ENCODE measurements at places on chromosomes 4 and X.

- DNase-seq: no peak
Observed at GRCh38 chr4:82773057-82773456, 25.5 kb downstream of the SCD5 start.

DNA sequence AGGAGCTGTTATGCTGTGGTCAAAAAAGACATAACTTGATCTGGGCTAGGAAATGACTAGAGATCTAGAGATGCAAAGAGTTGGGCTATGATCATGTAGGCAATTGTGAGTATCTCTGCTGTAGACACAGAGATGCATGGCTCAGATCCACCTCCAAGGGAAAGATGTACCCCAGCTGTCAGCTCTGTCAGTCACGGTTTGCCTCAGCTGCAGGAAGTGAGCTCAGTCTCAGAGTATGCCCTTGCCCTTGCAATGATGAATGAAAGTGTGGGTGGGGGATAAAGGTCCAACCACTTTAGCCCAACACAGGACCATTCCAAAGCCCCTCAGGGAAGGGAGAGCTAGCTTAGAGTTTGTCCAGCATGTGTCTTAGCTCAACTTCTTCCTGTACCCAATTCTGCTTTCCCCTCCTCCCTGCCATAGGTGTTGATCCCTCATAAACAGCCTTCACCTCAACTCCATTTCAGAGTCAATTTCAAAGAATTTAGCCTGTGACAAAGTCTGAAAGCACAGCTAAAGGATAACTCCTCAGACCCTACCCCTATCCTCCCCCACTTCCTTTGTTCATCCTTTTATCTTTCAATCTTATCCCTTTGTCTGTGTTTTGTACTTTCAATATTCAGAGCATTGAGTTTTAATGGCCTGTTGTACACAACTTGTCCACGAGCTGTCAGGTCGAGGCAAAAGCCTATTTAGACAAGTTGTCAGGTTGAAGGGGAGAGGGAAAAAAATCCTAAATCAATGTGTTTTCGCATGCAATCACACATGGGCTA, 90.6 kb downstream of the MID1IP1 start:
- DNase-seq: no peak

DNA sequence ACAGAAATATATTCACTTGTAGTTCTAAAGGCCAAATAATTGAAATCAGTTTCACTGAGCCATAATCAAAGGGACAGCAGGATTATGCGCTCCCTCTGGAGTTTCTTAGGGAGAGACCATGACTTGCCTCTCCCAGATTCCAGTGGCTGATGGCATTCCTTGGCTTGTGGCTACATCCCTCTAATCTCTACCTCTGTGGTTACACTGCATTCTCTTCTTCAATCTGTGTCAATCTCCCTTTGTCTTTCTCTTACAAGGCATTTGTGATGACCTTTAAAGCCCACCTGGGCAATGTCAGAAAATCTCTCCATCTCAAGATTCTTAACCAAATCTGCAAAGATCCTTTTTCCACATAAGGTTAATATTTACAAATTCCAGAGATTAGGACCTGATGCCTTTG, 260.2 kb downstream of the UNC5C start:
- DNase-seq: no peak

GRCh38 chr4:185437809-185438208, 12.0 kb upstream of the UFSP2 start:
- DNase-seq: no peak

GRCh38 chr4:104649631-104650030, 154.9 kb upstream of the CXXC4 start:
- no peak for DNase-seq

DNA sequence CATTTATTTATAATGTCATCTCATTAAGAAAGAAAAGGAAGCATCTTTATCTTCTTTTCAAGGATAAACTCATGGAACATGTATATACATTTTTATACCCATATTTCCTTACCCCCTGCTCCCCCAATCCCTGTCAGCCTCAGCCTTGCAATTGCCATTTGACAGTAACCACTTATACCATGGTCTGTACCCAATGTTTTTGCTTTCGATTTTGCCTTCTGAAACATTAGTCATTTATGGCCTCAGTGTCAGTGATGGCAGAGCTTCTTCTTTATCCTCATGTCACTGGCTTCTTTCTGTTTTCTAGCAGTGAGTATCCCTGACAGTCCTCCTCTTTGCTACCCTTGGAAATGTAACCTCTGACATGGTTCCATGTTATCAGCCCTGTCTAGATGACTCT, 228.4 kb downstream of the SPRY1 start:
- no peak for DNase-seq

DNA sequence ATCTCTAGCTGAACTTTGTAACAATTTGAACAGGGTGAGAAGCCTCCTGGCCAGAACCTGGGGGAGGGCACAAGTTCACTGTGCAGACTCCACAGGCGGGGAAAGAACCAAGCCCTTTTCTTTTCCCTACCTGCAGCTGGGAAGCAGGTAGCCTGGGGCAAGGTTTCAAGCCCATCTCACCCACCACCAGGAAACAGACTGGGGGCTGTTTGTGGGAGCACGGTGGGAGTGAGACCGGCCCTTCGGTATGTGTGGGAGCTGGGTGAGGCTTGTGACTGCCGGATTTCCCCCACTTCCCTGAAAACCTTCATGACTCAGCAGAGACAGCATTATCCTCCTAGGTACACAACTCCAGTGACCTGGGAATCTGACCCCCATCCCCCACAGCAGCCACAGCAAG, 211.7 kb downstream of the ZNF674 start:
- DNase-seq: no peak

DNA sequence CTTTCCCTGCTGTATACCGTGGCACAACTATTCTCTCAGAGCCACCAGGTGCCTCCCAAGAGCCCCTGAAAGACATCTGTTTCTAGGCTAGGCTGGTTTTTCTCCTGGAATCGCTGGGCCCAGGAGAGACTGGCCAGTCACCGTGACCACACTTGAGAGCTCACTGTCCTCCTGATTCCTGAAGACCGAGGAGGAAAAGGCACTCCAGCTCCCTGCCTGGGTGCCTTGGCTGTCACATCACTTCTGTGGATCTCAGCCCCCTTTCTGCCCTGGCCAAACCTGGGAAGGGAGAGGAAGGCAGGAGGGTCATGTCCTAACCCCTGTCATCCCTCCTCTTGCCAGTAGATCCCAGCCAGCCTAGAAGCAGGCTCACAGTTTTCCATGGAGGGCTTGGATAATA, 54.7 kb upstream of the LAS1L start:
- DNase-seq: no peak

DNA sequence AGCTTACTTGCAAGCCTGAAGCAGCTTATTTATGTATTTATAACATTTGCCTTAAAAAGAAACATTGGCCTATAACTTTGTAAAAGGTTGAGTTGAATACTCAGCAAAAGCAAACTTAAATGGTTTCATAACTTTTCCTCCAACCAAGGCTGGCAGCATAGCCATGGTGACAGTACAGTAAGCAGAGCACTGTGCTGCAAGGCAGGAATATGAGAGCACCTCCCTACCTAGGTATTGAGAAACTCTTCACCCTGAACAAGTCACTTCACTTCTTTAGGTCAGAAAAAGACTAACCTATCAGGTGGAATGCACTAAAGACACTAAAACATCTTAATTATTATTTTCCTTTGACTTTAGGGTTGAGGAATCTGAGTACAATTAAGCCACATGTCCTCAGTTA, 63.9 kb upstream of the GYPA start:
- no peak for DNase-seq

DNA sequence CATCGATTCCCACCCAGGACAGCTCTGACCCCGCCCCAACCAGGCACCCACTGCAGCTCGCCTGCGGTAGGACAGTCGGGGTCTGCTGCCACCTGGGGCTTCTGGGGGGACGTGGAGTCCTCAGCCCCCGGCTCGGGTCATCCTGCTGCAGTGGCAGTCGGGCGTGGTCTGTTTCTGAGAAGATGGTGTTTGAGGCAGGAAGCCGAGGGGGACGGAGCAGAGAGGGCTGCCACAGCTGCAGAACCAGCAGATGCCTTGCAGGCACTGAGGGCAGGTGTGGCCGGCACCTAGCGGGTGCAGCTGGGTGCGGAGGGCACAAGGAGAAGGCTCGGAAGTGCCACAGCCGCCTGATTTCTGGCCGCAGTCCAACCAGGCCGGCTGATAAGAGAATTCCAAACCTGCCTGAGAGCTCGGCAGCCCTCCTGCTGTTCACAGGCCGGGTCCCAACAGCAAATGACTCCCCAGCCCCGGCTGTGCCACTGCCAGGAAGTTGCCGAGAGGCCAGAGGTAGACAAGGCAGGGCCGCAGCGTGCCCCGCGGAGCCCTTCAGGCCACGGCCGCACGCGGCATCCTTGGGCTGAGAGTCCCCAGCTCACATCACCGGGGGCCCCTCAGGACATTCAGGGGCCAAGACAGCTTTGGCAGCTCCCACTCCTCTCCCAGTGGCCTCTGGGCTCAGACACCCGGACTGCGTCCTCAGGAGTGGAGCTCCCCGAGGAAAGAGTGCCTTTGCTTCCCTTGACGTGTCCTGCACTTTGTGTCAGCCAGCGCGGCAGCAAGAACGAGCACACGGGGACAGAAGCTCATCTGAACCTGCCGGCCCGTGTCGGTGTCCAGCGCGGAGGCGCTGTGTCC, 9.4 kb upstream of the CPLX1 start:
- no peak for DNase-seq

DNA sequence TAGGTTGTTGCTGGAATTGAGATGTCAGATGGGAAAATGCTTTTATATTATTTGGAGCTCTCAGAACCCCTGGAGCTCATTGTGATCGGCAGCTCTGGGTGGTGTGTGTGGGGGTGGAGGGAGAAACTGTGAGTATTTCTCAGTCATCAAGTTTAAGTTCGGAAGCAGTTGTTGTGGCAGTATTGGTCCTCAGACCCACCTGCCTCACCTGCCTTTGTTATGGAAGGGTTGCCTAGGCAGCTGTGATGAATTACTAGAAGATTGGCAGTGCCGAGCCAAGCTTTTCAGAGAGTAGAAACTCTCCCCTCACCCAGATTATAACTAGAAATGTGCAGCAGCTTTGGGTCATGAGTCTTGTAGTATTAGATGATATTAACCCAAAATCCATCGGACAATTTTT, 9.5 kb downstream of the IGSF1 start:
- DNase-seq: no peak

GRCh38 chr4:75849461-75849860, 52.8 kb downstream of the PPEF2 start:
- DNase-seq: no peak

DNA sequence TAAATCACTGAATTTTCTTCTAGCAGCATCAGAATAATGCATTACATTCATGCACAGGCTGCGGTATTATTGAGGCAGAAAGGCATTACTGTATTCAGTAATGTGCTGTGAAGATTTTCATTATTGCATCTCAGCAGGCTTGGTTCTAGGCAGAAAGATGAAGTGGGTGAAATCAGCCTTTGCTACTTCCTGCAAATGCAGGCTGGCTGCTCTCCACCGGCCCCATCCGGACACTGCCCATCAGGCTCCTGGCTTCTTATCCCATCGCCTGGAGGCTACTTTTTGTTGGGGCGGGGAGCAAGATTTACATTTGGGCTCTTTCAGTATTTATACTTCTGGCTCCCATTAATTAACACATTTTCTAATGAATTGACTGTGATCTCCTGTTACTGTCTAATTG, 117.8 kb downstream of the FRAS1 start:
- no peak for DNase-seq

- no peak for DNase-seq
Observed at GRCh38 chr4:94339779-94340178, 2.9 kb downstream of the HPGDS start.

GRCh38 chr4:146840731-146841130, 104.9 kb downstream of the TTC29 start:
- DNase-seq: no peak

DNA sequence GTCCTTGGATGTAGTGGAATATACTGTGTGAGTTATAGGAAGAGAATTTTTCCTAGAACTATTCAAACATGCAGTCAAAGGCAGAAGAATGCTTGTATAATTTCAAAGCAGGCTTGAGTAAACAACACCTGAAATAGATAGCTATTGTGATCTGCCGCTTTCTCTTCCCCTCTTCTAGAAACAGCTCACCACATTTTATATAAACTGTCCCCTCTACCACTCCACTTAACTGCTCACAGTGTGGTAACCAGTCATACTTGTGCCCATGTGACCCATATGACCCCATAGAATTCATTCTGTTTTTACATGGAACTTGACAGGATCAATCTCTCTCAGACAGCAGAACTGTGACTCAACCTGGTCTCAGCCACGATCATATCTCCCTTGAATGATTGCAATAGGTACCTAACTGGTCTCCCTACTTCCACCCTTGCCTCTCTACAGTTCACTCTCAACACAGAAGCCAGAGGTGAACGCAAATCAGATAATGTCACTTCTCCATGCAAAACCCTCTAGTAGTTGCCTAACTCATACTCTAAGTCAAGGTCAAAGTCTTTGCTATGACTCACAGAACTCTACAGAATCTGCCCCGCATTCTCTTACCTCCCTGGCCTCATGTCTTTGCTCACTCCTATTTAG, 85.6 kb upstream of the EFHC2 start:
- no peak for DNase-seq

DNA sequence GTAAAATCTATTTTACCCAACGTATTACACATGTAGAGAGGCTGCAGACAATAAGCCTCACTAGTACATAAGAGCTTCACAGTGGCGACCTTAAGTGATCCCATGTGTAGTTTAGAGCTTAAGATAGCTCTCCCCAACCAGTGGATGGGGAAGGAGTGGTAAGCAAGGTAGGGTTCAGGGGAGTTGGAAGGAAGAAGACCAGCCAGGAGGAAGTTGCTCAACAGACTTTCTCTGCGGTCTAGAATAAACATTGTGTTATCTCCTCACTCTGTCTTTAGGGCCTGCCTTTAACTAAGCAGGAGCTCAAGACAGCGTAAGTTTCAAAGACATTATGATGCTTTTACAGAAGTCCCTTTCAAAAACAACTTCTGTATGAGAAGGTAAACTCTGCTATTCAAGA, 16.8 kb downstream of the MEPE start:
- no peak for DNase-seq

DNA sequence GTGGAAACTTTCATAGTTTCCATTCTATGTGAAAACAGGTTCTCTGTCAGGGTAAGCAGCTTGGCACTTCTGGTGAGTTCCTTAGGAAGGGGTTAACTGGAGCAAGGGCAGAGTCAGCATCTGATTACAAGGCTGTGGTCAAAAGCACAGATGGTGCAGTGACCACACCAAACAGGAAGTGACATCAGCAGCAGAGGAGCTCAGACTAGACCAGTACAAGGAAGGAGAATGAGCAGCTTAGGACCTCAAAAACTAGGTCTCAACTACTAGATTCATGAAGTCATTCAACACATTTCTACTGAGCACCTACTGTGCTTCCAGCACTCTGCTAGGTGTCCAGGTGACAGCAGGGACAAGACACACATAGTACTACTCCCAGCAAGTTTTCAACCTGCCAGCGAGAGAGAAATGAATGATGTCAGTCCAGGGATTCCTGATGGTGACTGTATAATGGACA, 130.2 kb downstream of the AMELX start:
- DNase-seq: no peak

DNA sequence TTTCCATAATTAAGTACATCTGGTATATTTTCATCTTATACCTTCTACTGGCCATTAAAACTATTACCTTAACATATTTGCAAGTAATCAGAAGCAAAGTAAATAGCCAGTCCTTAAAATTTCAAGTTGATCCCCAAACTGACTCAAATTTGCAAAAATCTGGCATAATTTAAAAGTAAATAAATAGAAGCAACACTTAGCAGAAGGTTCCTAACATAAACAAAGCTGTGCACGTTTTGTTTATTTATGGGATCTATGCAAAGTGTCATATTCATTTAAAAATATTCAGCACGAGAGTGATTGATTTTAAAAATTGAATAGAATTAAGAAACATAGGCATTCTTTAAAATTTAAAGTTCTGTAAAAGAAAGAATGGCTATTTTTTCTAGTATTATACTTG, 9.8 kb upstream of the CXXC4 start:
- no peak for DNase-seq
